ENCODE measurements at places on chromosomes 3 and 15.

DNA sequence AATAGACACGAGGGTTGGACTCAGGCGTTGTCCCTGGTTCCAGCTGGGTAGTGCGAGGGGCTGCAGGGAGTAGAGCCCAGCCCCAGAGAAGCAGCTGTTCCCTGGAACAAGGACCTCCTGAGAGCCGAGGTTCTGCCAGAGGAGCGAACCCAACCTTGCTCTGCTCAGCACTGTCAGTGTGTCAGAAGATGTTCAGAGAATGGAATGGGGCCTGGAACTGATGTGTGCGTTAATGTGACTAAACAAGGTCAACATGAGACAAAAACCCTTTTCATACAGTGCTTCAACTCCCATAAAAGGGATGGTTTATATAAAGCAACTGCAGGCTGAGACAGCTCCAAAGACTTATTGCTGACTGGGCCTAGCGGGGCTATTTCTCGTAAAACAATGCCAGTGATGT is 35.5 kb upstream of the HACD2 start:
- no peak for DNase-seq

GRCh38 chr3:49619649-49620048 is 54.5 kb upstream of the APEH start:
- DNase-seq = no peak

GRCh38 chr15:52528564-52529340 is at the start of gene MYO5A:
Gene MYO5A, minus strand, starts transcription at chr15:52528880. Its CDS starts 74 bp downstream, at chr15:52528806.
- DNase-seq = peak; percentile 76

- no peak for DNase-seq
These were observed 104.5 kb downstream of the VGLL4 start for GRCh38 chr3:11539218-11539617.

- DNase-seq = no peak
These were observed 512 bp downstream of the LARP6 start for GRCh38 chr15:70853318-70853972.

- no peak for DNase-seq
These were observed 27.1 kb upstream of the C3orf49 start for GRCh38 chr3:63791974-63792373.

GRCh38 chr3:140467104-140467577 is 210.7 kb upstream of the TRIM42 start:
- no peak for DNase-seq

DNA sequence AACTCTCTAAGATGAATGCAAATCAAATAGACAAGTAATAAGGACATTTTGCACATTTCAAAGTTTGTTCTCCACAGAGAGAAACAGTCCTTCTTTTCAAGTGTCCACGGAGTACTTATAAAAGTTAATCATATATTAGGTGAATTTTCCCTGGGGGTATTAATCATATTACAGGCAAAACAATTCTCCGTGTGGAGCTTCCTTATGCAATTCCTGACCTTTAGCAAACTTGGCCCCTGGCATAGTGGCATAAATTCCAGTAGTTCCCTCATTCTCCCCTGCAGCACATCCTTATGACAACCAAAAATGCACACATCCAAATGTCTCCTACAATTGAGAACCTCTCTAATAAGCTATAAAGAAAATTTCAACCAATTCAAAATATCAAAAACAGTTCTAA is 34.4 kb downstream of the FSIP1 start:
- DNase-seq = no peak

- DNase-seq = no peak
These were observed 122.8 kb downstream of the EEFSEC start for GRCh38 chr3:128276146-128276435.

- DNase-seq = no peak
These were observed 9.9 kb downstream of the SFMBT1 start for GRCh38 chr3:53035825-53036619.

DNA sequence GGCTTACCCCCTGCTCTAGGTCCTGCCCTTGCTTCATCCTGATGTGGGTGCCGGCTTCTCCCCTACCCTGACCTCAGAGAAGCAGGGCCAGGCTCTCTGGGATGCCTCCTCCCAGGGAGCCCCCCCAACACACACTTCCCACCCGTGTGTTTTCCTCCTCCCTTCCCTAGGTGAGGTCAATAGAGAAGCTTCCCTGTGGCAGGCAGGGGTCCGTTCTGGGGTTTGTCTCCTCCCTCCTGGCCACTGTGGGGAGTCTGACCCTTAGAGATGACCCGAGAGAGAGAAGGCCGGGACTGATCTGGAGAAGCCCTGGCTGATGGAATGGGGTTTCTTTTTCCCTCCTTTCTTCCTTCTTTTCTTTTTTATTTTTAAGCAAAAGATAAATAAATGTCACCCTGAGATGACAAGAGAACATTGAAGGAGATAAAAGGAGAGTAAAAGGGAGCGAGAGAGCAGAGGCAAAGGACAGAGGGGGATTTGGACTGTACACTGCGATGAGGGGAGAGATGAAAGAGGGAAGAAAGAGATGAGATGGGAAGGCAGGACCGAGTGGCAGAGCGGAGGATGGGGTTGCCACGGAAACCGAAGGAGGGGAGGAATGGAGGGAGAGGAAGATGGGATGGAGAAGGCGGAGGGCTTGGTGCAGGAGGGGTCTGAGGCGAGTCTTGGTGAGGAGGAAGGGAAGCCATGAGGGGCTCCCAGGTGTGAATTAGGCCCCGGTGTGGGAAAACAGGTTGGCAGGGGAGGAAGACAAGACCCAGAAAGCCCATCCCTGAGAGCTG is 48.4 kb downstream of the IDH2 start:
- no peak for DNase-seq

DNA sequence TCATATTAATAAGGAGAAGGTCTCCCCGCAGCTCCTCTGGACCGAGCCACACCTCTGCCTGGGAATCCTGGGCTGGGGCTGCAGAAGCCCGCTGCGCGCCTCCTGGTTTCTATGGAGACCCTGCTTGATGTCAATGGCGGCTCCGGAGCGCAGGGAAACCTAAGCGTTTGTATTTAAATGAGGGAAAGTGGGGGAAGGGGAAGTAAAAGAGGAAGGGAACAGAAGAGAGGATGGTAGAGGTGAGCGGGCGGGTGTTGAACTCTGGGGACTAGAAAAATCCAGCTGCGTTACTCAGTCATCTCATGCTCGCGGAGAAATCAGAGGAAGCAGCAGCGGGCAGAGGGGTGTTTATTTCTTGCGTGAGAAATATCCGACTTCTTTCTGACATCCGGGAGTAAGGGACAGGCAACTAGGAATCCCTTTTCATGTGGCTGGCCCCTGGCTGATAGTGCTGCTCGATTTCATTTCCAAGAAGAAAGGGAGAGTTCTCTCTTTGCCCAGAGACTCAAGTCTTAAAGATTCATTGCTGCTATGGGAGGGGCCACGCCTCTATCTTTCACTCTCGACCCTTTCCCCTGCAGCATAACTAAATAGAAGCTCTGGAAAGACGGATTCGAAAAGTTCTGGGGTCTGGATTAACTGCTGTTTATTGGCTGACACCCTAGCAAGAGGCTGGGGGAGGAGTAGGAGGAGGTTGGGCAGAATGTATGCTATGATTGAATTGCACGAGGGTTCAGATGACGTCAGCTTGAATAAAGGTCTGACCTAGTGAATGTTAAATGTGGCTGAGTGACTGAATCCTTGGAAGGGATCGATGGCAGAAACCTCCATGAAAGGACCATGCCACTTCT is 110.5 kb upstream of the GAP43 start:
- DNase-seq = peak; percentile 67

GRCh38 chr3:186167646-186168395 is 58.9 kb upstream of the ETV5 start:
- no peak for DNase-seq

GRCh38 chr3:49886922-49887265 is 16.8 kb downstream of the MST1R start:
- DNase-seq = no peak

DNA sequence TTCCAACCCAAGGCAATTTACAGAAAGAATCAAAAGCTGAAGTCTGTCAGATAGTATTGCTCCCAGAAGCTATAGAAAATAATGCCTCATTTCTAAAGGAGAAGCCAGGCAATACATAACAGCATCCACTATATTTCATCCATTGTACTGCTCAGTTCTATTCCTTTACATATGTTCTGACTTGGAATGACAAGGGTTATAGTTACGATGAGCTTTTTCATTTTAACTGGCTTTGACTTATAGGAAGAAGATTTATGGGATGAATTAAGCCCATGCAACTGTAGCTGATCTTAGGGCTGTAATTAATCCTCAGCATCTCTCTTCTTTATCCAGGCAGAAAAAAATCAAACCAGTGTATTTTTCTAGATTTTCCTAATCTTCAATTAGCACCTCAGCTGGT is 676.3 kb upstream of the CCDC54 start:
- no peak for DNase-seq

- no peak for DNase-seq
These were observed 258.5 kb downstream of the KCNMB2 start for GRCh38 chr3:178794711-178795110.

DNA sequence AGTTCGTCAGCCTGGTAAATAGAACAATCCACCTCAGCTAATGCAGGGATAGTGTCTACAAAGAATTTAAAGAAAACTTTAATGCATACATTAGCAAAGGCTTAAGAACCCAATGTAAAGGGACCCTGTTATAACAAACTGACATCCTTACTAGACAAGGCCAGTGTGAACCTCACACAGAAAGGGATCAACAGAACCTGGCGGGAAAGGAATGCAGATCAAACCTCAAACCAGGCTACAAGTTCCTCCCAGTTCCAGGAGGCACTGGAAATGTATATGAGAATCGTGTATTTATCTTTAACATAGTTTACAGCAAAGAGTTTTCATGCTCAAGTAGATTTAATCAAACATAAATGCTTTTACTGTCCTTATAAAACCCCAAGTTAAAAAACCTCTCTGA is 37.6 kb upstream of the ATP11B start:
- DNase-seq = no peak

DNA sequence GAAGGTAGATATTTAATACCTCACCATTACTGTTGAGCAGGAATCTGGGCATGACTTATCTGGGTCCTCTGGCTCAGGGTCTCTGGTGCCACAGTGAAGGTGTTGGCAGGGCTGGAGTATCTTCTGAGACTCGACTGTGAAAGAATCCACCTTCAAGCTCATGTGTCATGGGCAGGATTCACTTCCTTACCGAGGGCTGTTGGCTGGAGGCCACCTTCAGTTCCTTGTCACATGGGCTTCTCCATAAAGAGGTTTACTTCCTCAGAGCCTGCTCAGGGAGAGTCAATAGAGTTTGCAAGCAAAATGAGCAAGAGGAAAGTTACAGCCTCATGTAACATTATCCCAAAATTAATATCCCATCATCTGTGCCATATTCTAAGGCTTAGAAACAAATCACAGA is 459.5 kb downstream of the NR2F2 start:
- peak; percentile 0 for DNase-seq

DNA sequence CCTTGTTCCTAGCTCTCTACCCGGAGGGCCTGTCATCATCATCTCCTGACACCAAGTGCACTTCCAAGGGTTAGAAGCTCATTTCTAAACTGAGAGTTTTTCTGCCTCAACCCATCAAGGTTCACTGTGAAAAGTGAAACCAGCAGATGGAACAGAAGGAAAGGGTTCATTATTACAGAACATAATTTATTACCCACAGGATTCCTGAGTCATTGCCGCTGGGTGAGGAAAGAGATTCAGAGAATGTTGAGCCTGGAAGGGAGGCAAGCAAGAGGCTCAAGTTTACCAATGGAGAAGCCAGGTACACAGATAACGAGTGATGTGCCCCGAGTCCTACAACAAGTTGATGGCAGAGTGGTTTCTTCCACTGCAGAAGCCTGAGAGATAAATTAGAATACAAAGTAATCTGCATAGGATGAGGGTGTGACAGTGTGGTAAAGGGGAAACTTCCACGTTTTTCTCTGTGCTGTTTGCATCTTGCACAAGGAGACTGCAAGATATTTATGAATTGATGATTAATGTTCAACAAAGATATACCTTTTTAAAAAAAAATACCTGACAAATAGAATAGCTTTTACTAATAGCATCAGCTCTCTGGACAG is 80.5 kb upstream of the SETMAR start:
- no peak for DNase-seq

- peak; percentile 35 for DNase-seq
These were observed 10.7 kb upstream of the CNTN6 start for GRCh38 chr3:1082108-1082507.

- peak; percentile 71 for DNase-seq
These were observed 38.8 kb upstream of the CLDN18 start for GRCh38 chr3:137970914-137971831.

- no peak for DNase-seq
These were observed 256.6 kb upstream of the TPRG1 start for GRCh38 chr3:188915127-188915526.

DNA sequence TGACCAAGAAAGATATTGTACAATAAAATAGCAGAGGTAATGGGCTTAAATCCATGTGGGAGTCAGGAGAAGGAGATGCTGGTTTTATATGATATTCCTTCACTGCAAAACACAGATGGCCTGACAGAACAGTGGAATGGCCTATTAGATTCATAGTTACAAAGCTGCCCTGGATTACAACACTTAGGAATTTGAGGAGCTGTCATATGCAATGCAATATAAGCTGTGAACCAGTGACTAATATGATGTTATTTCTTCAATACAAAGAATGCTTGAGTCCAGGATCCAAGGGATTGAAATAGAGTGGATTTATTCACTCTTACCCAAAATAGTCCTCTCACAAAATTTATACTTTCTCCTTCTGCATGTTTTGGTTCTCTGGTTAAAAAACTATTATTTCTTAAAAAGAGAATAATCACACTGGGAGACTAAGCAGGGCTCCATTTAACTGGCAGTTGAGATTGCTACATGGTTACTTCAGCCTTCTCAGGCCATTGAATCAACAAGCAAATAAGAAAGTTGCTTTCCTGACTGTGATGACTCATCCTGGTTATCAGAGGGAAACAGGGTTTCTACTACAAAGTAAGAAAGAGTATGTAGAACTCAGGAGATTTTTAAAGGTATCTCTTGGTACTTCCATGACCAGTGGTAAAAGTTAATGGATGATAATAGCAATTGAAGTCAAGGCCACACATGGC is 79.8 kb upstream of the ZPLD1 start:
- DNase-seq = no peak

- DNase-seq = no peak
These were observed 1247.2 kb downstream of the ROBO2 start for GRCh38 chr3:78287085-78287484.

GRCh38 chr3:185717121-185717520 is 107.7 kb downstream of the IGF2BP2 start:
- DNase-seq = peak; percentile 33

GRCh38 chr3:177283983-177284382 is 86.7 kb upstream of the TBL1XR1 start:
- no peak for DNase-seq
